ENCODE measurements at places on chromosomes 3 and 15.

DNA sequence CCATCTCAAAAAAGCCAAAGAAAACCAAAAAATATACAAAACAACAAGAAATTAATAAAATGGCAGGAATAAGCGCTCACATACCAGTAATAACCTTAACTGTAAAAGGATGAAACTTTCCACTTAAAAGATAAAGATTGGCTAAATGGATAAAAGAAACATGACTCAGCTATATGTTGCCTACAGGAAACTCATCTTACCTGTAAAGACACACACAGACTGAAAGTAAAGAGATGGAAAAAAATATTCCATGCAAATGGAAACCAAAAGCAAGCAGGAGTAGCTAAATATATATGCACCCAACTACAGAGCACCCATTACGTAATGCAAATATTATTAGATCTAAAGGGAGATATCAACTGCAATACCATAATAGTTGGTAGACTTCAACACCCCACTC, 49.7 kb downstream of the ADAM10 start:
- no peak for DNase-seq

GRCh38 chr3:42822828-42823227, 13.6 kb downstream of the ACKR2 start:
- DNase-seq = no peak

- DNase-seq = no peak
Observed at GRCh38 chr3:15241341-15241740, 35.3 kb downstream of the CAPN7 start.

DNA sequence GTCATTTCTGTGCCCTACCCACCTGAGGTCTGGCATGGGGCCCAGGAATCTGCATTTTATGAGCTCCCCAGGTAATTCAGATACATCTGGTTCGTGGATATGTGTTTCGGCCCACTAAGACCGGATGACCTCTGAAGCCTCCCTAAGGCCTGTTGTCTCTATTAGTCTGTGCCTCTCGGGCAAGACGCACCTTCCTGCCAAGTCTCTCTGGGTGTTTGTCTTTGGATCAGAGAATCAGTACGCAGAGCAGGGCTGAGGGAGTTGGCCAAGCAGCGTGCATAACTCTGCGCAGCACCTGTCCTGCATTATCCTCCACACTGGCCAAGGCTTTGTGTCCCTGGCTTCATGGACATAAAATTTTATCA, 181.0 kb downstream of the THSD4 start:
- DNase-seq = no peak

GRCh38 chr3:73511571-73512525, 112.9 kb downstream of the PDZRN3 start:
- peak; percentile 12 for DNase-seq

DNA sequence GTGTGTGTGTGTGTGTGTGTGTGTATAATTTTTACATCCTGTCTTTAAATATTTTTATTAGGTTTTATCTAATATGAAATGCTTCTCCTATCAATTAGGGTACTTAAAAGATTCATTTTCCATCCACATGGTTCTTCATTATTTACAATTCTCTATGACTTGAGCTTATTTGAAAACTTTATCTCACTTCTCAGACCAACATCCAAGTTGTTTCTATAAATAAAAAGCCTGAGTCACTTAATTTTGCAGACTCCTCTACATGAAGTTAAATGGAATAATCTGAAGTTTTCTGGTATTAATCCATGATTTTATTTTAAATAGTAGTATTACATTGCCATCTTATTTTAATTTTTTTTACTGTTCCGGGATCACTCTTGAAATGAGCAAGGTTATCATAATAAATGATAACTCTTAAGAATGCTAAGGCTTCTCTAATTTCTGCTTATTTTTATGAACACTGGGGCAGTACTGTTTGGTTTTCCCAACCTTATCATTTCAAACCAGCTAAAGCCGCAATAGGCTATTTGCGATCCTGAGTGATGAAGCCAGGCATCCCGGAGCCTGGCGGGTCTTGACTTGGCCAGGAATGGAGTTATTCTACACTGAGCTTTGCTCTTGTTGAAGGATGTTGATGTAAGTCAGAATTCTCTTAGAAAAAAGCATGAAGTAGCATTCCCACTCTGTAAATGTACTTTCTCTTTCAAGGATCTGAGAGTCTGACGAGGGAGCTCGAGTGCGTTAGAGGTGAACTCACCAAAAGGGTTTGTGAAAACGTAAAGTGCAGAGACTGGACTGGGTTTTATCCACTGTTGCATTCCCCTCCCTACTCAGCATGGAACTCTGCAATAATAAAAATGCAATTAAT, 220.2 kb upstream of the LRTM1 start:
- no peak for DNase-seq

DNA sequence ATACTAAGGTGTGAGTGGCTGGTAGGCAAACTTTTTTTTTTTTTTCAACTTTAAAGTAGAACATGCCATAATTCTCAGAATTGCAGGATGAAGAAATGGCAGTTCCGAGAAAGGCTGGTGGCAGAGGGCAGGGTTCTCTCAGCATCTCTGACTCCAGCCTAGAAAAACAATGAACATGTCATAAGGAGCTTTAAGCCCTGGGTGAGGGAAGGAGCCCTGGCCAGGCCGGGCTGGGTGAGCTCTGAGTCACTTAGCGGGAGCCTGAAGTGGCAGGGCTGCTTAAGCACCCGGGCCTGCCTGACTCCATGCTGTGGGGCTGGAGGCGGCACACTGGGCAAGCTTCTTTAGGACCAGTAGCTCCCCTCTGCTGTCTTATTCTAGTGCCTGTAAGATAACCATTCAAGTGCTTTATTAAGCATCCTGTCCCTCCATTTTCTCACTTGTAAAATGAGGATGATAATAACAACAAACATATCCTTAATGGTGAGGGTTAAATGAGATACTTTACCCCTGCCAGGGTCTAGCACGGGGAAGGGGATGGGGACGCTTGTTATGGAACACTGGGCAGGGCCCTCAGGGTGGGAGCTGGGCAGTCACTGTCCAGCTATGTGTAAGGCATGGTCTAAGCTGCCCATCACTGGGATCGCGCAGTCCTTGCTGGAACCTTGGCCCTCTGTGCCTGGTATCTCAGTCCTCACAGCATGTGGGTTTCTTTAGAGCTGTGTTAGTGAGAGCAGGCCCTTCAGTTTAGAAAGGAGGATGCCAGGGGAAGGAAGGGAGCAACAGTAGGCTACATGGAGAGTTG, 18.4 kb downstream of the SMAD6 start:
- no peak for DNase-seq

GRCh38 chr3:98903705-98904481, 2.4 kb upstream of the DCBLD2 start:
- DNase-seq = no peak

DNA sequence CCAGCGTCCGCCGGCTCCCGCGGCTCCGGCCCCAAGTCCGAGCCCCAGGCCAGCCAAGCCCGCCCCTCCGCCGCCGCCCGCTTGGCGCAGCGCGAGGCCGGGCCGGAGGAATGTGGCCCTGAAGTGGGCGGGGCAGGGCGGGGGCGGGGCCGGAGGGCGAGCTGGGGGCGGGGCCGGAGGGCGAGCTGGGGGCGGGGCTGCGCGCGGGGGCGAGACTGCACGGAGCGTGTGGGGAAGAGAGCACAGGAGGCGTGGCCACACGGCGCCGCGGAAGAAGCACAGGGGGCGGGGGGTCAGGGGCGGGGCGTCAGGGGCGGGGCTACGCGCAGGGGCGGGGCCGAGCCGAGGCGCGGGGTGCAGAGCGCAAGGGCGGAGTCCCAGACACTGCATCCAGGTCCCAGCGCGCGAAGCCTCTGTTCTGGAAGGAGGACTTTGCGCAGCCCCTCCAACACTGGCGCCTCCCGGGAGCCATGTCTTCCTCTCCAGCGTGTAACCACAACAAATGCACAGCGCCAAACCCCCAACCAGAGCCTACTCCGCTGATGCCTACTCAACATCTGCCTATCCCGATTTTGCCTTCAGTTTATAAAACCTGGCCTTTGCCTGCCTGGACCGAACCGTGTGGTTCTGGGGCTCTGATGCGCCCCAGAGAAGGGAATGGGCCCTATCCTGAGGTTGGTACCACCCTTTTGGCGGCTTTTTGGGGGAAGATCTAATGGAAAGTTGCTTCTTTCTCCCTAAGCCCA, 105.5 kb downstream of the IQSEC1 start:
- DNase-seq = peak; percentile 65

DNA sequence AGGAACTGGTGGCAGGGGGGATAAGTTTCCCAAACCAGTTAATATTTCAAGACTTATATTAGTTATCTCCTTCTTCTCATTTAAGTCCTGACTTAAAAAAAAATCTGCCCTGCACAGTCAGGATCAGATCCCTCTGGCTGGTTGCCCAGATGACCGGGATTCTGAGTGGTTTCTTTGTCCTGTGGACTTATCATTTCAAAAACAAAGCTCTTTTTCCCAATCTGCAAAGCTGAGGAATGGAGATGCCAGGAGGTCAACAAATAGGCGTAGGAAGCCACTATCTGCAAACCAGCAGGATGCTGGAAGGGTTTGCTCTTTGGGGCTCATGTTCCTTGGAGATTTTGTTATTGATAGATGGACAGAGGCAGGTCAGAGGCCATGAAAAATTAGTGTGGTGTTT, 5.8 kb downstream of the C3orf20 start:
- no peak for DNase-seq

- no peak for DNase-seq
Observed at GRCh38 chr3:55907616-55908015, 420.5 kb upstream of the WNT5A start.

GRCh38 chr3:108124337-108125152, 33.7 kb upstream of the CD47 start:
- DNase-seq = peak; percentile 86

GRCh38 chr15:78989701-78990240, 44.9 kb upstream of the CTSH start:
- no peak for DNase-seq

GRCh38 chr3:54703923-54704322, 223.9 kb downstream of the LRTM1 start:
- no peak for DNase-seq

- DNase-seq = peak; percentile 69
Observed at GRCh38 chr3:184227481-184227935, 1.9 kb upstream of the VWA5B2 start.

- no peak for DNase-seq
Observed at GRCh38 chr3:4398120-4398940, 68.7 kb downstream of the SUMF1 start.

DNA sequence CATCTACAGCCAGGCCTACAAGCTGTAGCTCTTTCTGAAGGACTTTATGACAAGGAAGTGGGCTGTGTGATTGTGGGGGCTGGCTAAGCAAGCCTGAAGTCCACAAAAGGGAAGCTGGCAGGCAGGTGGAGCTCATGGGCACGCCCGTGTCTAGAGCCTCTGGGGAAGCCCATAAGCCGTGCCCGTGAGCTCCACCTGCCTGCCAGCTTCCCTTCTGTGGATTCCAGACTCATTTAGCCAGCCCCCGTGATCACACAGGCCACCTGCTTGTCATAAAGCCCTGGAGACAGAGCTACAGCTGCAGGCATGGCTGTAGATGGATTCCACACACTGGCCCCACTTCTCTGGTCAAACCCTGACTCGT, 15.2 kb downstream of the EFCC1 start:
- peak; percentile 96 for DNase-seq

DNA sequence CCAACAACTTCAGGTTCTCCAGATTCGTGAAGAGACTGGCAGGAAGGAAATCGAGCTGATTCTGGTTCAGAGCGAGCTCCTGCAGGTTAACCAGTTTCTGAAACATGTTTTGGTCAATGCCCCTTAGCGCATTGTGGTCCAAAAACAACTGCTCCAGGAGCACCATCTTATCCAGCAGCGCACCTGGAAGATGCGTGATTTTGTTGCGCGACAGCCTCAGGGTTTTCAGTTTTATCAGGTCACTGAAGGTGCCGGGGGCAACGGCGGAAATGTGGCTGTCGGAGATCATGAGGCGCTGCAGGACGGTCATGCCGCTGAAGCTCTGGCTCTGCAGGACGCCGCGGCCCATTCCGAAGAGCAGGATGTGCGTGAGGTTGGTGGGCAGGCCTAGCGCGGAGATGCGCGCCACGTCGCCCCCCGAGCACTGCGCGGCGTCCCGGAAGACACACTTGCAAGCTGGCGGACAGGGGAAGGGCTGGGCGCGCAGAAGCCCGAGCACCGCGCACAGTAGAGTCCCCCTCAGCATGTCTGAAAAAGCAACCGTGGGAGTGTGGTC, 1.2 kb downstream of the GP5 start:
- DNase-seq = peak; percentile 38

DNA sequence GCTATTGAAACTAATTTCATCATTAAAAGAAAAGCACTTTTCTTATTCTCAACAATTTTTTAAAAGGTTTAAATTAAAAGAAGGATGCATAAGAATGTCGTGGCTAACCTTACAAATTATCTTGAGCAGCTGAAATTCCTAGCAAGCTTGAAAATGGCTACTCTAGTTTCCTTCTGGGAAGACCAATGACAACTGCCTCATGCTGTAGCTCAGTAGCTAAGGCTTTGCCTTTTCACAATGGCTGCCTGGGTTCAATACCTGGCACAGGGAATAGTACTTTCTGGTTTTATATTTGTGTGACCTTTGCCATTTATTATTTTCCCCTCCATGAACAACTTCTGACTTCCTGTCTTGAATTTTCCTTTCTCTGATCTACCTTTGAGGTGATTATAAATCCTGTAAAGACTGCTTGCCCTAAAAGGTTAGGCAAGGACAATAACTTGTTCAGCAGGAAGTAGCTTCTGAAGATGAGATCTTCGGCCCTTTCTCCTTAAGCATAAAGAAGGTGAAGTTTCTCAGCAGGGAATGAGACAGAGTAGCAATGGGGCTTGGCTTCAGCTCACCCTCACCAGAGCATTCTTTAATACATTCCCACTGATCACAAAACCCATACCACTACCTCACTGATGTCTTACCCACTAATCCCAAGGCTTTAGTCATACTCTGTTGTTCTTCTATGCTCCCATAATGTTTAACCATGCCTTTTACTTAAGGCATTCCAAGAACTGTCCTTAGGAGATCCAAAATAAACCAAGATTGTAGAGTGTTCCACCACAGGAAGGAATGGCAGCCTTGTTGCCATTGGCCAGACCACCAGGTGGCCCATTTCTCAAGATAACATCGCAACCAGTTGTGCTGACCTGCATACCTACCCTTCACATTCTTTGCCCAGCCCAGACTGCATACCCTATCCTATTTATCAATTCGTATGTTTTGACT, 276.8 kb downstream of the ULK4 start:
- DNase-seq = no peak

GRCh38 chr3:171163101-171164066, 136.9 kb upstream of the SLC2A2 start:
- no peak for DNase-seq
